ENCODE measurements at places on chromosomes 2 and 18.

DNA sequence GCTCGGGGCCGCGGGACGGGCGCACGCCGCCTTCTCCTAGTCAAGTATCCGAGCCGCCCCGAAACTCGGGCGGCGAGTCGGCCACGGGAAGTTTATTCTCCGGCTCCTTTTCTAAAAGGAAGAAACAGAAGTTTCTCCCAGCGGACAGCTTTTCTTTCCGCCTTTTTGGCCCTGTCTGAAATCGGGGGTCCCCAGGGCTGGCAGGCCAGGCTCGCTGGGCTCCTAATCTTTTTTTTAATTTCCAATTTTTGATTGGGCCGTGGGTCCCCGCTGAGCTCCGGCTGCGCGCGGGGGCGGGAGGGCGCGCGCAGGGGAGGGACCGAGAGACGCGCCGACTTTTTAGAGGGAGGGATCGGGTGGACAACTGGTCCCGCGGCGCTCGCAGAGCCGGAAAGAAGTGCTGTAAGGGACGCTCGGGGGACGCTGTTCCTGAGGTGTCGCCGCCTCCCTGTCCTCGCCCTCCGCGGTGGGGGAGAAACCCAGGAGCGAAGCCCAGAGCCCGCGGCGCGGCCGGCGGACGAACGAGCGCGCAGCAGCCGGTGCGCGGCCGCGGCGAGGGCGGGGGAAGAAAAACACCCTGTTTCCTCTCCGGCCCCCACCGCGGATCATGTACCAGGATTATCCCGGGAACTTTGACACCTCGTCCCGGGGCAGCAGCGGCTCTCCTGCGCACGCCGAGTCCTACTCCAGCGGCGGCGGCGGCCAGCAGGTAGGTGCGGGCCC is 617 bp downstream of the FOSL2 start:
- H3K27ac ChIP-seq = peak overlapping the region; percentile 99
- H3K4me1 ChIP-seq = peaks cover 40% of the 10 kb centered on the region
- peak; percentile 58 for DNase-seq
- peaks cover 2% of the 10 kb centered on the region for H3K27me3 ChIP-seq
- peaks cover 6% of the 10 kb centered on the region for H3K36me3 ChIP-seq

- no peak for DNase-seq
- no peak overlapping the region for H3K4me3 ChIP-seq
- H3K27me3 ChIP-seq = peaks cover 19% of the 10 kb centered on the region
- H3K4me1 ChIP-seq = peaks cover 9% of the 10 kb centered on the region
- H3K27ac ChIP-seq = no peak overlapping the region
- no peaks in the 10 kb centered on the region for H3K36me3 ChIP-seq
Observed at GRCh38 chr2:120715941-120716340, 19.7 kb upstream of the GLI2 start.

DNA sequence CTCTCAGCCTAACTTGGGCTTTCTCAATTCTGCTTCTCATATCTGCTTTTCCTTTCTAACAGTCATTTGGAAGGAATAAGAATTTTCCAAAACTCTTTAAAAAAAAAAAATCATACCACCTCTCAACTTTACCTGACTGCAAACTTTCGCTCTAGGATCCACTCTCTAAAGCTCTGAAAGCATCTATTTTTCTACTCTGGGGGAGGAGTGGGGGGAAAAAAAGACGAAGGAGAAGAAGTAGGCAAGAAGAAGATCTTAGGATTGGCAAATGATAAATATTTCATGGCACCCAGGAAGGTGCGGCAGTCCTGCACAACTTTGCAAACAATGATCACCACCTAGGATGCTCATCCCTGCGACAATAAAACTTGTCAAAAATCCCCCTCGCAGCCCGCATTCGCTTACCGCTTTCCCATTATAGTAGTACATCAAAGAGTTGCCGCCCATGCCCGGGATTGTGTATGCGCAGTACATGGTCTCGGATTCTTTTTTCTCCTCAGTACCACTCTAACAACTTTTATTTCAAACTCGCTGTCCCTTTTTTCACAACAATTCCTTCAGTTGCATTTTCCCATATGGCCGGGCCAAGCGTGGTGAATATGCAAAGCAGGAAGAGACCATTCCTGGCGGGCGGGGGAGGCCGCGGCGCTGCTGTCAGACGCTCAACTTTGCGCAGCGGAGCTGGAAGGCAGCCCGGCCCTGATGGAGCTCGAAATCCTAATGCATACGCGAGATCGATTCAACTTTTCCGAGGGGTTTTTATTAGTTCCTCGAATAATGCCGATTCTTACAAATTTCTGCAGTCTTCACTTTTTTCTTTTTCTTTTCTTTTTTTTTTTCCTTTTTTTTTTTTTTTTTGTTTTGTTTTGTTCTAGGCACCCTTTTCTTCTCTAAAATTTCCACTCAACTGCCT is 266.5 kb downstream of the TCF4 start:
- peaks cover 9% of the 10 kb centered on the region for H3K4me1 ChIP-seq
- peak; percentile 31 for DNase-seq
- H3K27ac ChIP-seq = no peak overlapping the region
- H3K4me3 ChIP-seq = peak overlapping the region; percentile 59
- peaks cover 43% of the 10 kb centered on the region for H3K27me3 ChIP-seq

- H3K27me3 ChIP-seq = no peaks in the 10 kb centered on the region
- no peak overlapping the region for H3K27ac ChIP-seq
- no peak for DNase-seq
- no peak overlapping the region for H3K4me3 ChIP-seq
- no peaks in the 10 kb centered on the region for H3K4me1 ChIP-seq
- no peaks in the 10 kb centered on the region for H3K36me3 ChIP-seq
Observed at GRCh38 chr2:146821836-146822316, 1023.0 kb upstream of the ACVR2A start.

DNA sequence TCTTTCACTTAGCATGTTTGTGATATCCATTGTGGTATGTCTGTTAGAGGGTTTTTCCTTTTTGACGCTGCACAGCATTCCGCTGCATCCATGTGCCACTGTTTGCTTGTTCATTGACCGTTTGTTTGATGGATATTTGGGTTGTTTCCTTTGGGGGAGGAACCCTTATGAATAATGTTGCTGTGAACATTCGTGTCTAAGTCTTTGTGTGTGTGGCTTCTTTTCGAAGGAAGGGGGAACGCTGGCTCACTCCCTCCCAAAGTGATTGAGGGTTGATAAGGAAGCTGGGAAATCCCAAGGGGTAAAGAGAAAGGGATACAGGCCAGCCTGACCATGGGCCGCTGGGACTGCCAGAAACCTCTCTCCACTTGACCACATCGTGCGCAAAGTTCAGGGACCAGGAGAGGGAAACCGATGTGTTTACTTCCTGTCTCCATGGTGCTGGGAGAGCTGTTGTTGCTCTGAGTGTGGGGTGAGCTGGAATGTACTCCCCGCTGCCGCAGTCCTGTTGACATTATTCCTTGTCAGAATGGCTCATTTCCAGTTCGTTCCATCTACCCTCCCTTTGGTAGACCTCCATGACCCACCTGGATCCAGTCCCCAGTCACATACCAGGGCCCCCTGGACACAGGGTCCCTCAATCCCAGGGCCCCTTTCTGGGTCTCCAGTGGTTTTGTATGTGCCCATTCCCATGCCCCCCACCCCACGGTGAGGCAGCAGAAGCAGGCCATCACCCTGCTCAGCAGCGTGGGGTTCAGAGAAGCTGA is 39.6 kb downstream of the HS1BP3 start:
- no peaks in the 10 kb centered on the region for H3K36me3 ChIP-seq
- H3K27me3 ChIP-seq = no peaks in the 10 kb centered on the region
- no peak overlapping the region for H3K4me3 ChIP-seq
- H3K4me1 ChIP-seq = no peaks in the 10 kb centered on the region

- H3K4me1 ChIP-seq = peaks cover 14% of the 10 kb centered on the region
- H3K27me3 ChIP-seq = no peaks in the 10 kb centered on the region
- no peak for DNase-seq
- peaks cover 32% of the 10 kb centered on the region for H3K36me3 ChIP-seq
- H3K27ac ChIP-seq = no peak overlapping the region
- H3K4me3 ChIP-seq = no peak overlapping the region
Observed at GRCh38 chr2:134425724-134426496, 172.0 kb downstream of the MGAT5 start.

- H3K4me3 ChIP-seq = no peak overlapping the region
- no peaks in the 10 kb centered on the region for H3K4me1 ChIP-seq
- no peak for DNase-seq
- no peak overlapping the region for H3K27ac ChIP-seq
- no peaks in the 10 kb centered on the region for H3K27me3 ChIP-seq
Observed at GRCh38 chr2:20781656-20782265, 41.1 kb downstream of the LDAH start.

DNA sequence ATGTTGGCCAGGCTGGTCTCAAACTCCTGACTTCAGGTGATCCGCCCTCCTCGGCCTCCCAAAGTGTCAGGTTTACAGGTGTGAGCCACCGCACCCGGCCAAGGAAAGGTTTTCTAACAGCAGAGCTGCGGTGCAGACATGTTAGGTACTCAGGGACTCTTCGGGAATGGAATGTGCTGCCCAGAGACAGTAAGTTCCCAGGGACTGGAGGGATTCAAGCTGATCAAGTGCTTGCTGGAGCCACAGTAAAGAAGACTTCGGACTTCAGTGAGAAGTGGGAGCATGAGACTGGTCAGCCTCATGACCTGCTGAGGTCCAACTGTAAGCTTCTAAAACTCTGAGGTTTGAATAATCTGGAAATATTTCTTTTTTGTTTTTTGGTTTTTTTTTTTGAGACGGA is 7.8 kb upstream of the DES start:
- H3K27ac ChIP-seq = no peak overlapping the region
- no peaks in the 10 kb centered on the region for H3K36me3 ChIP-seq
- peaks cover 19% of the 10 kb centered on the region for H3K27me3 ChIP-seq
- H3K4me1 ChIP-seq = no peaks in the 10 kb centered on the region

DNA sequence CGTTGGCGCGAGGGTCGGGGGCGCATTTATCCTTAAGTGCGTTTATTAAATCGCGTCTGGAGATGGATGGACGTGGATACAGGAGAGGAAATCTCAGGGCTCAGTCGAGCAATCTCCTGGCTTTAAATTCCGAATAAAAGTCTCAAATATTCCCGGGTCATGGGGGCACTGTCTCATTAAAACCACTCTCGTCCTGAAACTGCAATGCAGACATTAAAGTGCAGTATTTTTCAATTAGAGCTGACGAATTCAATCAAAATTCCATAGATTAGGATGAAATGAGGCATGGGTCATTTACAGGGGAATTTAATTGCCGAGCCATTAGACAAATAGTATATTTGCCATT is 10.7 kb upstream of the GBX2 start:
- H3K27ac ChIP-seq = peak overlapping the region; percentile 3
- H3K36me3 ChIP-seq = no peaks in the 10 kb centered on the region
- H3K27me3 ChIP-seq = peaks cover 64% of the 10 kb centered on the region
- H3K4me1 ChIP-seq = peaks cover 2% of the 10 kb centered on the region
- DNase-seq = no peak

DNA sequence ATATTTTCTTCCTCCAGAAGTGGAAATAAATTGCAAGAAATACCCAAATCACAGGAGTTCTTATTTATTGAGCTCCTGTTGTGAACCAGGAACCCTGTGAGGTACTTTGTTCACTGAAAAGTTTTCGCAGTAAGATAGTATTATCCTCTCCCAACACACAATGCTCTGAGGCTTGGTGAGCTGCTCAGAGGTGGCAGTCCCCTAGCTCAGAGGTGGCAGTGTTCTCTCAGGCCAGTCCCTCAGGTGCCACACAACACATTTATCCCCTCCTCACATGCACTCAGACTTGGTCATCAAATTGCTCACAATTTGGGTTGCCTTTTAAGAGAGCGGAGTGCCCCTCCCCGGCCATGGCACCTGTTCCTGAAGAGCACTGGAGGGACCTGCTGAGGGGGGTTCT is 25.9 kb downstream of the FAM228A start:
- no peak overlapping the region for H3K4me3 ChIP-seq
- H3K4me1 ChIP-seq = no peaks in the 10 kb centered on the region

GRCh38 chr18:77559274-77559910 is 309.7 kb downstream of the GALR1 start:
- DNase-seq = no peak
- H3K4me3 ChIP-seq = no peak overlapping the region
- H3K27ac ChIP-seq = no peak overlapping the region
- H3K4me1 ChIP-seq = no peaks in the 10 kb centered on the region
- peaks cover 6% of the 10 kb centered on the region for H3K27me3 ChIP-seq

DNA sequence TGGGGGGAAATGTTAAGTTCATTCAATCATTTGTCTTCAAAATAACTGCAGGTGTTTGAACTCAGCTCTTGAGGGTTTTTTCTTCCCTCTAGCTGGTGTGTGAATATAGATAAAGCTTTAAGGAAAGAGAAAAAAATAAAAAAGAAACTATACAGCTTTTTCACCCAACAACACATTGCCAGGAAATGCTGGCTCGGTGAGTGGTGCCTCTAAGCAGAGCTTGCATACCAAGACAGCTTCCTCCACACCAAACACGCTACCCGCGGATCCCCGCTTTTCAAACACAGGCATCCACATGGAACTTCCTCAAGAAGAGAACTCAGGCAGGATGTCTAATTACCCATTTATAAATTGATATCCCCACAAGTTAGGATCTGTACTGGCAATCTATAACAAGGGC is 69.8 kb upstream of the TANK start:
- peaks cover under 1% of the 10 kb centered on the region for H3K36me3 ChIP-seq
- DNase-seq = peak; percentile 66
- no peaks in the 10 kb centered on the region for H3K27me3 ChIP-seq
- H3K4me1 ChIP-seq = peaks cover 50% of the 10 kb centered on the region

- H3K27me3 ChIP-seq = peaks cover 18% of the 10 kb centered on the region
- no peak for DNase-seq
- peaks cover 19% of the 10 kb centered on the region for H3K4me1 ChIP-seq
- no peak overlapping the region for H3K27ac ChIP-seq
- no peak overlapping the region for H3K4me3 ChIP-seq
Observed at GRCh38 chr2:68367953-68368653, 3.0 kb downstream of the PLEK start.

DNA sequence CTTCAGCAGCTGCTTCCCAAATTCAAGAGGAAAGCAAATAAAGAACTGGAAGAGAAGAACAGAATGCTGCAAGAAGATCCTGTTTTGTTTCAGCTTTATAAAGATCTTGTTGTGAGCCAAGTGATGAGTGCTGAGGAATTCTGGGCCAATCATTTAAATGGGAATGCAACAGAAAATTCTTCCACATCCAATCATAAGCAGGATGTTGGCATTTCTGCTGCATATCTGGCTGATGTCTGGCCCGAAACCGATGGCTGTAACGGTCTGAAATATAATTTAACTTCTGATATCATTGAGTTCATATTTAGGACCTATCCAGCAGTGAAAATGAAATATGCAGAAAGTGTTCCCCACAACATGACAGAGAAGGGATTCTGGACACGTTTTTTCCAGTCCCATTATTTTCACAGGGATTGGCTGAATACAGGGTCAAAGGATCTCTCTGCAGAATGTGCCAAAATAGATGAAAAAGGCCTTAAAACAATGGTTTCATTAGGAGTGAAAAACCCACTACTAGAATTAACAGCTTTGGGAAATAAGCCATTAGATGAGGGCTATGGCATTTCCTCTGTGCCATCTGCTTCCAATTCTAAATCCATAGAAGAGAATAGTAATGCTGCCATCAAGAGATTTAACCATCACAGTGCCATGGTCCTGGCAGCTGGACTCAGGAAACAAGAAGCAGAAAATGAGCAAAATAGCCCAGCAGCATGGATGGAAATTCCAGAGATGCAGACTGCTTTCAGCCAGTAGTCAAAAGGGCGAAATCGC is 175.6 kb downstream of the MC4R start:
- H3K4me3 ChIP-seq = no peak overlapping the region
- no peak for DNase-seq
- H3K36me3 ChIP-seq = no peaks in the 10 kb centered on the region
